Ovary (tissue), 10 donors: ENCODE measurements at places on chromosomes 16 and 17. TPM values are rescaled to one million over a fixed set of nuclear protein-coding genes. Genes with fewer than 3 reads are reported as not detected.

DNA sequence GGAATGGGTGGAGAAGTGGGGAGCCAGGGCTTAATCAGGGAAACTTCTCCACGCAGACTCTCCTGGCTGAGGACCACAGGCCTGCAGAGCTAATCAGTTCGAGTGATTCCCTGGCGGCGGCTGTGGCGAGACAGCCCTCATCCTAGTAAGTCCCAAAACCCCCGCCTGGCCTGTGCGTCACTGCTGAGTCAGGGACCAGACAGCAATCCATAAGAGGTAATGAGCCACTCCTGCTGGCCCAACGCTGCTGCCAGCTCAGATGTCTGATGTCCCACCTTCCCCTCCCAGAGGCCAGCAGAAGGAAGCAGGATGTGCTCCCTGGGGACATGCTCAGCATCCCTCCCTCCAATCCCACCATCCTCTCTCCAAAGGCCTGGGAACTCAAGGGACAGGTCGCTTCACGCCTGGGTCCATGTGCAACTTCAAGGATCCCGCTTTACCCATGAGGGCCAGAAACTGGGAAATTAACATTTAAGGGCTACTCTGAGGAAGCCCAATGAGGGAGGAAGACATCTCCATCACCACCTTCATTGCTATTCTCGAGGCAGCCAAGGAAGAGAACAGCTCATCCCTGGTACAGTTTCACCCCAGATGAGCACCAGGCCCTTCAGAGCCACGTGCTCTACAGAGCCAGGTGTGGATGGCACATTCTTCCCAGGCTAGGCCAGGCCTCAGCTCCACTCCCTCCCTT lies 7.9 kb downstream of the ACLY start:
- no peaks in the 10 kb centered on the region for H3K27me3 ChIP-seq
- no peaks in the 10 kb centered on the region for H3K36me3 ChIP-seq
- peaks cover 3% of the 10 kb centered on the region for H3K4me1 ChIP-seq
- no peak for DNase-seq

GRCh38 chr16:85659805-85660511 lies 28.8 kb downstream of the GINS2 start:
- H3K36me3 ChIP-seq: no peaks in the 10 kb centered on the region
- no peaks in the 10 kb centered on the region for H3K27me3 ChIP-seq
- no peak overlapping the region for H3K4me3 ChIP-seq
- peak; percentile 55 for DNase-seq
- H3K27ac ChIP-seq: no peak overlapping the region

The KLHL10 gene
- 0.33 TPM for total RNA-seq

The SNF8 gene
- total RNA-seq: 41.0 TPM

DNA sequence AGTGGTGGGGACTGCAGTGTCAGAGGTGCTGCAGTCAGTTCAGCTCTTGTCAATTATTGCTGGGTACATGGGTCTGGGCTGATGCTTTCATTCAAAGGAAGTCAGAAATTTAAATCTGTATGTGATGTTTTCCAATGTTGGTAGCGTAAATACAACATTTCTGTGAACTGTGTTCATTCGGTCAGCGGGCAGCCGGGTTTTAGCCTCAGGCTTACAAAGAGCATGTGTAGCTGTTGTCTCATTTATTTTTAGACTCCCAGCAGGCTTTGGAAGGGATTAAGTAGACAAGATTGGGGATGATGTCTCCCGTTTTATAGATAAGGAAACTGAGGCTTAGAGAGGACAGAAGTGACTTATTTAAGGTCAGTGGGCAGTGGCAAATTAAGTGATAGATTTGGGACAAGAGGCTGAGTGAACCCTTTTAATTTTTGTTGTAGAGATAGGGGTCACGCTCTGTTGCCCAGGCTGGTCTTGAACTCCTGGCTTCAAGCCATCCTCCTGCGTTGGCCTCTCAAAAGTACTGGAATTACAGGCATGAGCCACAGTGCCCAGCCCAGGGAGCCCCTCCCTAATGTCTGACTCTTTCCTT lies 8.1 kb downstream of the AQP8 start:
- no peaks in the 10 kb centered on the region for H3K36me3 ChIP-seq
- DNase-seq: no peak
- H3K4me1 ChIP-seq: no peaks in the 10 kb centered on the region
- no peaks in the 10 kb centered on the region for H3K27me3 ChIP-seq
- no peak overlapping the region for H3K4me3 ChIP-seq

DNA sequence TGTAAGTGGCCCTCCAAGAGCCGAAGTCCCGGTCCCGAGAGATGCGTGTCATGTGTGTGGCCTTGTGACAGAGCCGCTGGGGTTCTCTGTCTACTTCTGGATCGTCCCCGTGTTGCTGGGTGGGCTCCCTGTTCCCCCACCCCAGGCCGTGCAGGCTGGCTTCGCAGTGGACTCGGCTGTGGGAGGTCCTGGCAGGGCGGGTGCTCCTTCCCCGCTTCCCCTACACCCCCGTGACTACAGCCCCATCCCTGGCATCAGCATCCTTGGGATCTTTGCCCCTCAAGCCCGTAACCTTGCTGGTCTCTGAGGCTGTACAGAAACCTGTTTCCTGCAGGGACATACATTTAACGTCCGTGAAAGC lies 136.3 kb downstream of the BANP start:
- H3K27ac ChIP-seq: no peak overlapping the region
- H3K36me3 ChIP-seq: no peaks in the 10 kb centered on the region
- no peak for DNase-seq
- H3K4me3 ChIP-seq: no peak overlapping the region
- peaks cover 5% of the 10 kb centered on the region for H3K4me1 ChIP-seq
- no peaks in the 10 kb centered on the region for H3K27me3 ChIP-seq

GRCh38 chr17:18261146-18261515 lies 669 bp downstream of the MIEF2 start:
- peak overlapping the region; percentile 90 for H3K4me3 ChIP-seq
- no peaks in the 10 kb centered on the region for H3K36me3 ChIP-seq
- H3K27ac ChIP-seq: peak overlapping the region; percentile 96
- H3K4me1 ChIP-seq: peaks cover 17% of the 10 kb centered on the region
- H3K27me3 ChIP-seq: no peaks in the 10 kb centered on the region

The CDH15 gene
- total RNA-seq: 0.40 TPM

- peaks cover 7% of the 10 kb centered on the region for H3K4me1 ChIP-seq
- peak within 1 kb of the TSS; percentile 72 for H3K27ac ChIP-seq
- peak; percentile 90 for DNase-seq
- no peaks in the 10 kb centered on the region for H3K27me3 ChIP-seq
- H3K36me3 ChIP-seq: no peaks in the 10 kb centered on the region
These were observed at the start of gene SNTB2 for GRCh38 chr16:69186642-69187445. TSS of gene SNTB2 (plus strand) at chr16:69187164. CDS start at chr16:69187167, 3 bp downstream.

- H3K27ac ChIP-seq: no peak overlapping the region
- no peaks in the 10 kb centered on the region for H3K4me1 ChIP-seq
- H3K4me3 ChIP-seq: no peak overlapping the region
- no peaks in the 10 kb centered on the region for H3K36me3 ChIP-seq
- no peak for DNase-seq
These were observed 25.0 kb upstream of the ADAM11 start for GRCh38 chr17:44733753-44734152.

GRCh38 chr16:10992112-10992511 lies 47.7 kb downstream of the CLEC16A start:
- peaks cover 4% of the 10 kb centered on the region for H3K4me1 ChIP-seq
- H3K4me3 ChIP-seq: no peak overlapping the region
- no peak for DNase-seq
- no peak overlapping the region for H3K27ac ChIP-seq
- no peaks in the 10 kb centered on the region for H3K27me3 ChIP-seq

The GDPD3 gene
- 4.6 TPM for total RNA-seq

DNA sequence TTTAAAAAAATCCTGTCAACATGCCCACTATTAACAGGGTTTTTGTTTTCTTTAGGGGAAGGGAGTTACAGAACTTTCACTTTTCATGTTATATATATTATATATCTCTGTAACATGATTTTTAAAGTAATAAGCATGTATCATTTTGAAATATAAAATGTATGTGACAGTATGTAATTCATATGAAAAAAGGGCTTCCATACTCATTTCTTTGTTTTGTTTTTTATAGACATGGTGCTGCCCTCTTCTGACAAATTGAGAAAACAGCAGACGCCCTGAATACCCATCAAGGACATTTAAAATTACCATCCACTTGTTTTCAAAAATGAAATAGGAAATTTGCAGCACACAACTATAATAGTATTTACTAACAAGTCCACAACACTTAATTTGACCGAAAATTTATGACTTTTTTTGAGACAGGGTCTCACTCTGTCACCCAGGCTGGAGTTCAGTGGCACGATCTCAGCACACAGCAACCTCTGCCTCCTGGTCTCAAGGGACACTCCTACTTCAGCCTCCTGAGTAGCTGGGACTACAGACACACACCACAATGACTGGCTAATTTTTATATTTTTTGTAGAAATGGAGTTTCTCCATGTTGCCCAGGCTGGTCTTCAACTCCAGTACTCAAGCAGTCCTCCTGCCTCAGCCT lies 30.4 kb downstream of the CFDP1 start:
- H3K27me3 ChIP-seq: no peaks in the 10 kb centered on the region
- no peak overlapping the region for H3K27ac ChIP-seq
- no peak for DNase-seq
- H3K4me3 ChIP-seq: no peak overlapping the region

- H3K4me1 ChIP-seq: no peaks in the 10 kb centered on the region
- no peak overlapping the region for H3K27ac ChIP-seq
- DNase-seq: no peak
- no peak overlapping the region for H3K4me3 ChIP-seq
- no peaks in the 10 kb centered on the region for H3K27me3 ChIP-seq
- H3K36me3 ChIP-seq: no peaks in the 10 kb centered on the region
These were observed 6.9 kb downstream of the HOXB4 start for GRCh38 chr17:48571024-48571818.

The NAA60 gene
- 35.7 TPM for total RNA-seq

DNA sequence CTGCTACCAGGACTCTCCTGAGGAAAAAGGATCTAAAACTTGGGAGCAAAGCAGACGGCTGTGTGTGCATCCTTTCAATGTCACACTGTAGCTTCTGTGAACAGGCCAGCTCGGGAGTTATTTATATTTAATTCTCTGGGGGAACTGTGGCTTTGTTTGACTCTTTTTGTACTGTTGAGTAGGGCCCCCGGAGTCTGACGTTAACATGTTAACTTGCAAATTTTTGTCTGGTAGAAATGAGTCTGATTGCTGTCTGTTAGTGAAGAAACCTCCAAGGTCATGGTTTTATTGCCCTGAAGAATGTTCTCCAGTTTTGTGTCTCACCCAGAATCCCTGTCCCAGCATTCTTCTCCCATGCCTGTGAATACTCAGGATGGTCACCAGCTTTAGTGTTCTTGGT lies 14.2 kb upstream of the KCNG4 start:
- no peak overlapping the region for H3K27ac ChIP-seq
- no peaks in the 10 kb centered on the region for H3K4me1 ChIP-seq
- no peak for DNase-seq
- no peaks in the 10 kb centered on the region for H3K36me3 ChIP-seq
- no peak overlapping the region for H3K4me3 ChIP-seq

- H3K4me3 ChIP-seq: no peak overlapping the region
- no peak for DNase-seq
- H3K27ac ChIP-seq: no peak overlapping the region
- H3K36me3 ChIP-seq: no peaks in the 10 kb centered on the region
These were observed 1.8 kb upstream of the SYNRG start for GRCh38 chr17:37610971-37611370.

The FBXW10 gene
- total RNA-seq: not detected

The CACNG5 gene
- not detected for total RNA-seq

DNA sequence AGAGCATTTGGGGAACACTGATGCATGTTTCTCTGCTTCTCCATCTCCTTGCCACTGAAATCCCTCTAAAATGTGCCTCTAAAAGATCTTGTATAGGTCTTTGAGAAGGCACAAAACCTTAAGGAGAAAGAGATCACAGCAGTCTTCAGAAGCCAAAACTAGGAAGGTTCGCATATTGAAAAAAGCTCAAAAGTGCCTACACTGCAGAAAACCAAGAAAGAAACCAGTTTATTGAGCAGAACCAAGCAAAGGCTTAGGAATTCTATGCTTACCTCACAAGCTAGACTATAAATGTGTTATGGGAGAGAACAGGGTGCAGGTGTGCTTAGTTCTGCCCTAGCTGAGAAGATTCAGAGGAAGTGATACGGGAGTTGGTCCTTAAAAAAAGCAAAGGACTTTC lies 16.6 kb downstream of the DGKE start:
- H3K27me3 ChIP-seq: no peaks in the 10 kb centered on the region
- H3K4me1 ChIP-seq: no peaks in the 10 kb centered on the region
- no peaks in the 10 kb centered on the region for H3K36me3 ChIP-seq
- H3K4me3 ChIP-seq: no peak overlapping the region
- DNase-seq: no peak

GRCh38 chr16:6229186-6229585 lies 1103.5 kb upstream of the RBFOX1 start:
- no peak overlapping the region for H3K4me3 ChIP-seq
- no peaks in the 10 kb centered on the region for H3K27me3 ChIP-seq
- no peaks in the 10 kb centered on the region for H3K36me3 ChIP-seq
- H3K27ac ChIP-seq: no peak overlapping the region
- DNase-seq: no peak
- H3K4me1 ChIP-seq: no peaks in the 10 kb centered on the region

GRCh38 chr17:29748400-29748799 lies 125.7 kb upstream of the CORO6 start:
- no peaks in the 10 kb centered on the region for H3K4me1 ChIP-seq
- no peaks in the 10 kb centered on the region for H3K36me3 ChIP-seq
- no peak for DNase-seq
- no peaks in the 10 kb centered on the region for H3K27me3 ChIP-seq

The IGSF6 gene
- total RNA-seq: 1.6 TPM

- no peak overlapping the region for H3K4me3 ChIP-seq
- H3K27ac ChIP-seq: no peak overlapping the region
- DNase-seq: no peak
- peaks cover 6% of the 10 kb centered on the region for H3K4me1 ChIP-seq
- H3K27me3 ChIP-seq: no peaks in the 10 kb centered on the region
These were observed 23.9 kb downstream of the UBE2G1 start for GRCh38 chr17:4342535-4342934.

The MEIOB gene
- 0.24 TPM for total RNA-seq

- peak; percentile 95 for DNase-seq
- H3K4me1 ChIP-seq: peaks cover 2% of the 10 kb centered on the region
- H3K27me3 ChIP-seq: no peaks in the 10 kb centered on the region
- H3K4me3 ChIP-seq: peak overlapping the region; percentile 69
These were observed 10.6 kb upstream of the AURKB start for GRCh38 chr17:8220783-8221662.

The ATAD5 gene
- total RNA-seq: 1.5 TPM

The TSNAXIP1 gene
- 2.4 TPM for total RNA-seq

DNA sequence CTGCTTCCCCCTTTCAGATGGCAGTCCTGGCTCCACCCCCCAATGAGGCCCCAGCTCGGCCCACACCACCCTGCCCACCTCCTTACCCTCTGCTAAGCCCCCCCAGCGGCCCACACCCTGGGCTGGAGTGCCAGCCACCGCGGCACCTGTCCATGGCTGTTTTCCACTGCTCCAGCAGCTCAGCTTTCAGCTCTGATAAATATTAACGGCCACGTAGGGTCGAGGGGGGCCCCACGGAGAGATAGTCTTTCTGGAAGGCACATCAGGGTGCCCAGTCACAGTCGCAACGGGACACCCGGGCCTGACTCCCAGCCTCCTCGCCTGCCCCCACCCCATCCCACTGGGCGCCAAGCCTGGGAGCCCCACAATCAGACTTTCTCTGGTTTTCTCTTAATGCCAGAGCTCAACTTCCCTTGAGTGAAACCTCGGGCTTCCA lies 46.5 kb upstream of the CIBAR2 start:
- H3K27me3 ChIP-seq: no peaks in the 10 kb centered on the region
- no peak overlapping the region for H3K27ac ChIP-seq
- H3K36me3 ChIP-seq: no peaks in the 10 kb centered on the region
- H3K4me3 ChIP-seq: no peak overlapping the region
- DNase-seq: no peak
